ENCODE measurements at places on chromosomes 2 and 18.

DNA sequence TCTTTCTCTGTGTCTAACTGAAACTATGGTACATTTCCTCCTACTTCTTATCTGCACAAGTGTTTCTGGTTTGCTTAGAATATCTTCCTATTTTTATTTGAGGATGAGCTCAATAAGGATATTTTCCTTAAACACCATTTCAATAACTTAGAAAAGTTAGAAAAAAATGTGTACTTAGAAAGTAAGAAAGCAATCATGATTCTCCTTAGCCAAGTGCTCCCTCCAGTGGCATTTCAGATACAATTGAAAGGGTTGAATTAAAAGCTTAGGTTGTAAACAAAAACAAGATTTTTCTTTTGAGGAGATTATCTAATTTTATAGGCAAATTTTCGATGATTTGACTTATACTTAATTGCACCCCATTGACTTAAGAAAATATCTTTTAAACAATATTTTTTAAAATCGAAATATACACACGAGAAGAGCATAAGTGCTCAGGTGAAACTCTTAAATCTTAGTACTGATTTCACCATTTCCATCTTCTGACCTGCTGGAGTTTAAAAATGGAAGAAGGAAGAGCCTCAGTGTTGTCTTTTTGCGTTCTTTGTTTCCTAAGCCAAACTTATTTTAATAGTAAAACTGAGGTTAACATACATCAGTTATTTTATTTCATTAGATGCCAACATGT is 26.9 kb downstream of the C18orf63 start:
- peak; percentile 56 for DNase-seq

GRCh38 chr2:27281442-27281841 is 787 bp upstream of the TRIM54 start:
- no peak for DNase-seq

DNA sequence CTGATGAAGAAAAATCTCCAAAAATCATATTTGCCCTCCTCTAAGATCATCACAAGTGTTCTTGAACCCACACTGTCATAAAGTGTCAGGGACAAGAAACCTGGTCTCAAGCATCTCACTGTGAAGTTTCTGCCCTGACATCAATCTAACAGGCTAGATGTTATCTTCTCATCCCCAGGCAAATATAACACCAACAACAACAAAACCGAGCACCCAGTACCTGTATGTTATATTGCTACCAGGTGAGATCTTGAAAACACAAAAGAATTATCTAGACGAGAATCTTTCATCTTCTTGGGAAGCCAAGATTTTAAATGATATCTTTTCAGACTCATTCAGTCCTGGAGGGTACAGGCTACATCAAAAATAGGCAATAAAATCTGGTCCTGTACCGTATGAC is 8.8 kb upstream of the MAP4K3 start:
- DNase-seq: no peak

DNA sequence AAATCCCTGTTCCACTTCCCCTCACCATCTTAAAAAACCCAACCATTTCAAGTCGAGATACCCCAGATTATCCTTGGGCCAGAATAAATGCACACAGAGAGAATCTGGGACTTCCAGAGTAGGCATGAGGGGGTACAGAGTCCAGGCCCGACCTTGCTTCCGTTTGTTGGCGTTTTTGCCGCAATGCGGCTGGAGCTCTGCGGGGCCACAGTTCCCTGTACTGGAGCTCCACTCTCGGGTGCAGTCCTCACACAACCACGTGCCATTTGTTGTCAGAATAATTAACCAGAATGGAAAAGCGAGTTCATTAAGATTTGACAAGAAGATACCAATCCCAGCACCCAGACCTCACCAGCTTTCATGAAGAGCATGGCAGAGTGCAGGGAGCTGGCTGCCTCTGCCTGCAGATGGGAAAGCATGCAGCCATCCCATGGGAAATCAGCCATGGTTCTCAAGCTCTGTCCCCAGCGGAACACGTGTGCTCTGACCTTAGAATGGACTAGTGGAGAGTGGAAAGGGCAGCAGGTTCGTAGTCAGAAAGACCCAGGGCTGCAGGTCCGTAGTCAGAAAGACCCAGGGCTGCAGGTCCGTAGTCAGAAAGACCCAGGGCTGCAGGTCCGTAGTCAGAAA is 472.8 kb downstream of the EIPR1 start:
- no peak for DNase-seq

- DNase-seq: no peak
Observed at GRCh38 chr2:95032868-95033603, 7.5 kb downstream of the MAL start.

DNA sequence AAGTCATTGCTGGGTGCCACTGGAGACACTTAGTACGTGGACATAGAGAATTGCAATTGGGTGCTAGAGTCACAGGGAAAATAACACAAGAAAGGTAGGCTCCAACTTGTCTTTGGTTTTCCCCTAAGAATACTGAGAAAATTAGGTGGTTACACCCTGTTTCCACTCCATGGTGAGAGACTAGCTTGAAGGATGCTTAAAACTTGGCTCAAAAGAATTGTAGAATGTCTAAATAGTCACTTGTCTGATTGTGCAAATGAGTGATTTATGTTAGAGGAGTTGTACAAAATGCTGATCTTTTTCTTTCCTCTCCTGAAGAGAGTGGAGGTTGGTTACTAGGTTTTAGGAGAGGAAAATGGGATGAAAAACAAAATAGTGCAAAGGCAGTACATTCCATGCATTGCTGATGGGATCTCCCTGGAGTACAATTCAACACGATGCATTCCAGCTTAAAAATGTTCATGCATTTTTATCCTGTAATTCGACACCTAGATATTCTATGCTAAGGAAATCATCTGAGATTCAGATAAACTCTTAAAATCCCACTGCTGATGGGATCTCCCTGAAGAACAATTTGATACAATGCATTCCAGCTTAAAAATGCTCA is 2.2 kb upstream of the SERPINB12 start:
- no peak for DNase-seq

DNA sequence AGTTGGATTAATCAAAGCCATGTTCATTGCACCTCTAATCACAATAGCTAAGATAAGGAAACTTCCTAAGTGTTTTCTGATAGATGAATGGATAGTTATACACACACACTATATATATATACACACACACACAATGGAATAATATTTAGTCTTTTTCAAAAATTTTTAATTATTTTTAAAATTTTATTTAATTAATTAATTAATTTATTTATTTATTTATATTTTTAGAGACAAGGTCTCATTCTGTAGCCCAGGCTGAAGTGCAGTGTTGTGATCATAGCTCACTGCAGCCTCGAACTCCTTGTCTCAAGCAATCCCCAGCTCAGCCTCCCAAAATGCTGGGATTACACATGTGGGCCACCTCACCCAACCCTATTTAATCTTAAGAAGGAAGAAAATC is 481.0 kb upstream of the TNP1 start:
- no peak for DNase-seq

DNA sequence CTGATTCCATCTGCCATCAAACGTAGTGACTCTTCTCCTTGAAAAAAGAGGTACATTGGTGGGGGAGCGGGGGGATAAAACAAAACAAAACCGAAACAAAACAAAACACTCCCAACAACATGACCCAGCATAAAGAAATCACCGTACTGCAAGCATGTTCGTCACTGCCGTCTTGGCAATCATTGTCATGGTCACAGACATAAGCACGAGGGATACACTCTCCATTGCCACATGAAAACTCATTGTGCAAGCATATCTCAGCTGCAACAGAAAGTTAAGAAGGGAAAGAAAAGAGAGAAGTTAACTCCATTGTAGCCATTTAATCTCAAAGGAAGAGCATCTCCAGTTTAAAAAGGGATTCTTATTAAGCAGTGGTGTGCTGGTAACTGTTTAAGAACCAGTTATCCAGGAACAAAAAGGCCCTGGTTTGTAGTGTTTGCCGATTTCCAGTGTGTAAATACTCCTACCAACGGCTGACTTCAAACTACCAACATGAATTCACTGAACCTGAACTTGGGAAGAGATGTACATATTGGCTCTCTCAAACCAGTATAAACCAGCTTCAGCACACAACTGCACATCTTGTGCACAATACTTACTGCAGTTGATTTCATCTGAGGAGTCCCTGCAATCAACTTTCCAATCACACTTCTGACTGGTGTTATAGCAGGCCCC is 68.2 kb downstream of the LRP2 start:
- no peak for DNase-seq

DNA sequence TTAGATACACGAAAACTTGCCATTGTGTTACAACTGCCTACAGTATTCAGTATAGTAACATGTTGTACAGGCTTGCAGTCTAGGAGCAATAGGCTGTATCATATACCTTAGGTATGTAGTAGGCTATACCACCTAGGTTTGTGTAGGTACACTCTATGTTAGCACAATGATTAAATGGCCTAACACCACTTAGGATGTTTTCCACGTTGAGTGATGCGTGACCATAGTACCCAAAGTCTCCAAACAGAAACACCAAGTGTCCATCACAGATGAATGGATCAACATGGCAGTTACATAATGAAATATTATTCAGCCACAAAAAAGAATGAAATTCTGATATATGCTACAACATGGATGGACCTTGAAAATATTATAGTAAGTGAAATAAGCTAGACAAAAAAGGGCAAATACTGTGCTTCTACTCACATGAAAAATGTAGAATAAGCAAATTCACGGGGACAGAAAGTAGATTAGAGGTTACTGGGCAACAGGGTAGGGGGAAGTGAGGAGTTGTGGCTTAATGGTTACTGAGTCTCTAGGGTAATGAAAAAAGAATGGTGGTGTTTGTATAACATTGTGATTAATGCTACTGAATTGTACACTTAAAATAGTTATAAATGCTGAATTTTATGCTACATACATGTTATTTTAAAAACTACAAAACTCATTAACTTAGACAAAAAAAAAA is 62.6 kb downstream of the TMEM131 start:
- no peak for DNase-seq

DNA sequence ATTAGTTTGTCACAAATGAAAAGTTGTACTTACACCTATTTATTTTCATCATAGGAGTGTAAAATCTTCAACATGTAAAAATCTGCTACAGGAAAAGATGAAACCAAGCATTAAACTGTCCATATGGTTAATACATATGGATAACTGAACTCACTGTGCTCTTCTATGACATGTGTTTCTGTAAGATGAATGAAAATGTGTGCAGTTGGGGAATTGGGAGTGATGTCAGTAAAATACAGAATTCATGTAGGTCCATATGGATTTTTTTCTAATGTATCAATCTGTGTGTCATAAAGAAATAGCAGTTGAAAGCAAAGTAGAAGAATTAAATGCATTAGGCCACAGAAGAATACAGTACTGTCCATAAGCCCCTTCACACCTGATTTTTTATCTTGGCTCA is 178.4 kb upstream of the COL3A1 start:
- DNase-seq: no peak

GRCh38 chr2:77009307-77009706 is 512.9 kb downstream of the LRRTM4 start:
- peak; percentile 11 for DNase-seq

- peak; percentile 96 for DNase-seq
Observed at GRCh38 chr2:173965372-173966025, at the start of gene SP3. Gene SP3 (minus strand): TSS chr2:173965373. CDS start chr2:173965171, 202 bp downstream.

- no peak for DNase-seq
Observed at GRCh38 chr2:232903989-232904388, 33.9 kb downstream of the SNORC start.

GRCh38 chr2:20012282-20013125 is at the start of gene MATN3:
Gene MATN3 (minus strand): TSS chr2:20012668. CDS start chr2:20012631, 37 bp downstream.
- peak; percentile 43 for DNase-seq

DNA sequence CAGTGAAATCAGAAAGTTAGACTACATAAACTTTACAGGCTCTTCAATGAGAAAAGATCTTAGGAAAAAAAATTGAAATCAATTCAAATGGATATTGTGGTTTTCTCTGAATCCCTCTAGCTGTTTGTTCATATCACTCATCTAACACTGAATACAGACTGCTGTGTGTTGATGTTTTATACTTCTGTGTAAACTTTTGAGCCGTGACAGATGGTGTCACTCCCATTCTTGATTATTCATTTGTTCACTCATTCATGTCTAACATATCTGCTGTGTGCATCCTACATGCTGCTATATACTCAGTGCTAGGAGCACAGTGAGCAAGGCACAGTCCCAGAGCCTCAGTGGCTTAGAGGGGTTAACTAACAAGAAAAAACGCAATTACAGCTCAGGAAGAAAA is 12.6 kb downstream of the KLHL23 start:
- DNase-seq: no peak

- DNase-seq: no peak
Observed at GRCh38 chr18:44715245-44715644, 34.6 kb downstream of the SETBP1 start.

- no peak for DNase-seq
Observed at GRCh38 chr18:51867767-51868166, 472.2 kb upstream of the DCC start.

DNA sequence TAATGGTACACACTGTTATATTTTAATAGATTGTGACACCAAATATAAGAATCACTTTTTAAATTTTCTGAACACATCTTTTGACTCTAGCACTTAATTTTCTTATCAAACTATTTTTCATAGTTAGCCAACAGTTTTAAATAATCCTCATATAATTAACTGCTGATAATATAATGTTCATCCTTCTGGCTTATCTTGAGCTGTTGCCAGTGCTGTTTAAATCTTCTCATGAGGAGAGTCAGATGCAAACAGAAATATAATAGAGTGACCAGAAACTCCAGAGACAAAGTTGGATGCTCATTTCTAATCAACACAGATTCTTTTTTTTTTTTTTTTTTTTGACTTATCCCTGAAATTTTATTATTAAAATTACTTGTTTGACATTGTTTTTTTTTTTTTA is 282.6 kb downstream of the SPAG16 start:
- DNase-seq: no peak

- no peak for DNase-seq
Observed at GRCh38 chr2:173762221-173762620, 203.0 kb downstream of the SP3 start.

DNA sequence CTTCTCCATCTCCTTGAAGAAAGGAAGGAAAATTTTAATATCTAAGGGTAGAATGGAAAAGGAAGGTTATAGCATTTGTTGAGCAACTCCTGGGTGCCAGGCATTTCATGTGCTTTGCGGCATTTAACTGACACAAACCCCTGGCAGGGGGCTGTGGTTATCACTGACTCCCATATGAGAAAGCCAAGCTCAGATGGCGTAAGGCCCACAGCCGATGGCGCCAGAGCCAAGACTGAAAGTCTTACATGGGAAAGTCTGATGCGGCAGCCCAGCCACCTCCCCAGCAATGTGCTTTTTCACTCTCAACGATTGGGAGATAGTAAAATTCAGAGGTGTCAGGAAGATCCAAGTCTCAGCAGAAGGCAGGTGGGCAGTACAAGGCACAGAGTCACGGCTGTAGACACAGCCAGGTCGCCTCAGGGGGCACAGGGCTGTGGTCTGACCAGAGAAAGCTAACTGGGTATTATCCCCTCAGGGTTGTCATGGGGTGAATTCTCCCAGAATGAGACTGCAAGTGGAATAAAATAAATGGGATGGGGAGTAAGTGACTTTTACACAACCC is 324.2 kb upstream of the NCKAP5 start:
- no peak for DNase-seq
